RPMI8226 (cell line): ENCODE measurements at places on chromosomes 16 and 17.

DNA sequence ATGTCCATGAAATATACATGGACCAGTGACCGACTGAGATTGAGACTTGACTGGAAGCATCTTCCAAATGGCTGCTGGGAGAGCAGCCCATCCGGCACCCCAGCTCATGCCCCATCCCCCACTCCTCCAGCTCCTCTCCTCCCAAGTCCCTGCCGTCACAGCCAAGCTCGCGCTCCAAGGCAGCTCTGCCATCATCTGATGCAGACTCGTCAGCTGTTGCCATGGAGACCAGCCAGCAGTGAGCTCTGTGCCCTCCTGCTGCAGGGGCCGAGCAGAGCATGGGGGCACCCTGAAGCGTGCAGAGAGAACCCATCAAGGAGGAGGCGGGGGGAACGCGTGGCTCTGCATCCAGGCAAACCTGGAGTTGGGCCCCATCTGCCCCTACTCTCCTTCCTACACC lies 74.5 kb upstream of the TNRC6C start:
- no peak for DNase-seq

DNA sequence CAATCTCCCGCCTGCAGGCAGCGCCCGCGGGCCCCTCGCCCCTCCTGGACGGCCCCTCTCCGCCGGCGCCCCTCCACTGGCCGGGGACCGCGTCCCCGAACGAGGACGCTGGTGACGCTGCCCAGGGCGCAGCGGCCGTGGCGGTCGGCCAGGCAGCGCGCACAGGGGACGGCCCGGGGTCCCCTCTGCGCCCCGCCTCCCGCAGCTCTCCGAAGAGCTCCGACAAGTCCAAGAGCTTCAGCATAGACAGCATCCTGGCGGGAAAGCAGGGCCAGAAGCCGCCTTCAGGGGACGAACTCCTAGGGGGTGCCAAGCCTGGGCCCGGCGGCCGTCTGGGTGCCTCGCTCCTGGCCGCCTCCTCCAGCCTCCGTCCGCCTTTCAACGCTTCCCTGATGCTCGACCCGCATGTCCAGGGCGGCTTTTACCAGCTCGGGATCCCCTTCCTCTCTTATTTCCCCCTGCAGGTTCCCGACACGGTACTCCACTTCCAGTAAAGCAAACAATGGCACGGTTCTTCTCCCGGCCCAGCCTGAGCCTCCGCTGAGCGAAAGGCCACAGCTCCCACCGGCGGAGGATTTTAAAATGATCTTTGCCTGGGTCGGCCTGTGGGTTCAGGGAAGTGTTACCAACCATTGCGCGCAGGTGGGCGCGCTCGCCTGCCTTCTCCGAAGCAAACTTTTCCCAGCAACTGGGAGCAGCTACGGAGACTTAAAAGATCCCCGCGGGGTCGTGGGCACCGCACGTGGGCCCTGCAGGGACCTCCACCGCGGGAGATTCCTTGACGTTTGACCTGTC lies 1.1 kb downstream of the FOXL1 start:
- no peak for DNase-seq

- no peak for DNase-seq
Observed at GRCh38 chr17:13099926-13100325, 82.1 kb upstream of the ELAC2 start.

GRCh38 chr16:50305441-50306061 lies 39.2 kb downstream of the ADCY7 start:
- DNase-seq = no peak

GRCh38 chr17:59425085-59425931 lies 93.9 kb downstream of the YPEL2 start:
- peak; percentile 82 for DNase-seq
